ENCODE measurements at places on chromosomes 11 and 22.

DNA sequence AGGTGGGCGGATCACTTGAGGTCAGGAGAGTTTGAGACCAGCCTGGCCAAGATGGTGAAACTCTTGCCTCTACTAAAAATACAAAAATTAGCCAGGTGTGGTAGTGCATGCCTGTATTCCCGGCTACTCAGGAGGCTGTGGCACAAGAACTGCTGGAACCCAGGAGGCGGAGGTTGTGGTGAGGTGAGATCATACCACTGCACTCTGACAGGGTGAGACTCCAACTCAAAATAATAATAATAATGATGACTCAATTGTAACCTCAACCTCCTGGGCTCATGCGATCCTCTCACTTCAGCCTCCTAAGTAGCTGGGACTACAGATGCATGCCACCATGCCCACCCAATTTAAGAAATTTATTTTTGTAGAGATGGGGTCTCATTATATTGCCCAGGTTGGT, 15.6 kb upstream of the CHRNA10 start:
- DNase-seq, result no peak

GRCh38 chr22:45912910-45913309, 64.1 kb downstream of the WNT7B start:
- DNase-seq, result no peak

- DNase-seq, result no peak
Measured at GRCh38 chr22:31574055-31574670, 77.8 kb downstream of the SFI1 start.

DNA sequence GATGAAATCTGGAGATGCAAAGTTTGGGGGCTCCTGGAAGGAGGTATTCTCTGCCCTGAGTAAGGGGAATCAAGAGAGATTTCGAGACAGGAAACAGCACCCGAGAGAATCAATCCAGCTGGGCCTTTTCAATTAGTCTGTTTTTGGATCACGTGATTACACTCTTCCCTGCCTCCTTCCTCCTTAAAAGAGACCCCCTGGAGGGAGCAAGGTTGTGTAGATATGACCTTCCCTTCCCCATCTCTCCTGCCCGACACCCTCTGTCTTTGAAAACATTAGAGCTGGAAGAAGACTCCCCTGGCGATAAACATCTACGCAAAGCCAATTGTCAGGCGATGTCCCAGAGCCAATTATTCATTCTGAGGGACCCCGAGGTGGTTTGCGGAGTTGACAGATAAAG, 407.9 kb downstream of the MIAT start:
- DNase-seq, result no peak

GRCh38 chr22:38468443-38469305, 778 bp downstream of the KDELR3 start:
- no peak for DNase-seq

- DNase-seq, result peak; percentile 64
Measured at GRCh38 chr22:33853200-33854097, 66.8 kb downstream of the LARGE1 start.

GRCh38 chr22:44366372-44367300, 53.9 kb upstream of the SHISAL1 start:
- no peak for DNase-seq

DNA sequence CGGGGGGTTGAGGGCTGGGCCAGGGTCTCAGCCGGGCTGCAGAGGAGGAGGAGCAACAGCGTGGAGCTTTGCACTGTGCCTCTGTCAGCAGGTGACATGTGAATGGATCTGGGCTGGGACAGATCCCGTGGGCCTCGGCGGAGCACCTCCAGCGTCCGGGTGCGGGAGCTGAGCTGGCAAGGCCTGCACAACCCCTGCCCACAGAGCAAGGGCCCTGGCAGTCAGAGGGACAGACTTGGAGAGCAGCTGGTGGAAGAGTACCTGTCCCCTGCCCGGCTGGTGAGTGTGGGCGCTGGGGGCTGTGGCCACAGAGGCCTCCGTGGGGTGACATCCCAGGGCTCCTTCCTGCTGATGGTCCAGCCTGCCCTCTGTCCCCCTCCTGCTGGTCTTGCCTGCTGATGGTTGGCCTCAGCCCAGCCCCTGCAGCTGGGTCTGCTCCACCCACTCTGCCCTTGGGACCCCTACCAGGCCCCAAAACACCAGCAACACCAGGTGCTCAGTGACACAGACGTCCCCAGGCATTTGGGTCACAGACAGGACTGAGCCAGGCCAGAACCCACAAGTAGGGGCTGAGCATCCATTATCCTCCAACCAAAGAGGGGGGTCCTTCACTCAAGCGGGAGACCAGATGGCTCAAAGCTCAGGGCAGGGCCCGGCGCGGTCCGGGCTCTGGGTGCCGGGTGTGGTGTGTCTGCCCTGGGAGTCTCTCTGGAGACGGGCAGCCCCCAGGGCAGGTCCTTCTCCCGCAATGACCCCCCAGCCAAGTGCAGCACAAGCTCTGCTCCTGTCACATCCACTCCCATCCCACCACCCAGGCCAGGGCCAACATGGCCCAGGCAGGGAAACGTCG, 3.5 kb downstream of the LRRC56 start:
- no peak for DNase-seq

DNA sequence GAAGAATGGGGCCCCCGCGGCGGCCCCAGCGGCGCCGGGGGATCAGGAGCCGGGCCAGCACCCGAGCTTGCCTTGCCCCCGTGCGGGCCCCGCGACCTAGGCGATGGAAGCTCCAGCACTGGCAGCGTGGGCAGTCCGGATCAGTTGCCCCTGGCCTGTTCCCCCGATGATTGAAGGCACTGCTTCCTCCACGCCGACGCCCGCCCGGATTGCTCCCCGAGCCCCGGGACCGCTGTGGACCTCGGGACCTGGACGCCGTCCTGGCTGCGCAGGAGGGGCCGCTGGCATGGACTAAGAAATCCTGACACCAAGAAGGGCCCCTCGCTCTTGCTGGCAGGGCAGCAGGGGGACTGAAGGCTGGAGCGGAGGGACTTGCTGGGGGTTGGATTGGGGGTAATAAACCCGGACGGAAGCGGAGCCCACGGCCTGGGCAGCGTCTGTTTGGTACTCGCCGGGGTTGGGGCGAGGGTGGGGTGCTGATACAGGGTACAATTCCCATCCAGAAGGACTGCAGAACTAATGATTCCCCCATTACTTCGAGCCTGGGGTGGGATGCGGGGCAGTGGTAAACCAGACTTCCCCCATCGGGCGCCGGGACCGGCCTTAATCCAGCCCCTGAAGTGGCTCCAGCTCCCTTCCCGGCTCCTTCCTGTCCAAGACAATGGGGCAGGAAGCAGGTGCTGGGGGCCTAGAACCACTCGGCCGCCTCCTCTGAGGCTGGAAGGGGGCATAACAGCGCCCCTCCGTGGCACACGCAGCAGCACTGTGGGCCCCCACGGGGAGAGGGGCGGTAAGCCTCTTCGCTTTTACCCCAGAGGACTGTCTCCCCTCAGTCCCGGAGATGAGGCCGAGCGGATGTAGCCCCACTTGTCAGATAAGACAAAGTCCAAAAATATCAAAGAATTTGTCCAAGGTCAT, 1.0 kb downstream of the CCDC85B start:
- peak; percentile 60 for DNase-seq

DNA sequence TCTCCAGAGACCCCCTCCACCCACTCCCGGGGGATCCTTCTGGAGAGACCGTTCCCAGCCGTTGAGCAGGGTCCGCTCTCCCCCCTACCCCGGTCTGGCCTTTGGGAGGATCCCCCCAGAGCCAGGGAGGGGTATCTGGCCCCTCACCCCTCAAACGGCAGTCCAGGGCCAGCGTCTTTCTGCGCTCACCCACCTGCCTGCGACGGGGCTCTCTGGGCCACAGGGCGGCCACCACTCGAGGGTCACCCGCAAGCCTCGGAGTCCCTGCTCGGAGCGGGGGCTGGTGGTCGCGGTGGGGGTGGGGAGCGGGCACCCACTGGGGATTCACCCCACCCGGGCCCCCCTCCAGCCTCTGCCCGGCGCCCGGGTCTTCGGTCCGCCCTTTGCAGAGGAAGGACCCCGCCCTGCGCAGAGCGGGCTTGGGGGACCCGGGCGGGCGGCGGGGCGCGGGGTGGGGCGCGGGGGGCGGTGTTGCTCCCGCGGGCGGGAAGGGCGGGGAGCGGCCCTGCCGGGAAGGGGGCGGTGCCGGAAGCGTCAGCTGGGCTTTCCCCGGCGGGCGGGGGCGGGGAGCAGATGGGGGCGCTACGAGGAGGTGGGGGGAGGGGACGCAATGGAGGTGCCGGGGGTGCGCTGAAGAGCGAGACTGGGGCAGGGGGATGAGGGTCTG, 16.6 kb downstream of the CRELD2 start:
- peak; percentile 83 for DNase-seq

GRCh38 chr11:123796226-123796625, 9.9 kb downstream of the OR6M1 start:
- no peak for DNase-seq

GRCh38 chr11:94845622-94846021, 77.5 kb downstream of the AMOTL1 start:
- no peak for DNase-seq

- DNase-seq, result peak; percentile 20
Measured at GRCh38 chr11:36455658-36456111, 54.4 kb downstream of the TRAF6 start.

DNA sequence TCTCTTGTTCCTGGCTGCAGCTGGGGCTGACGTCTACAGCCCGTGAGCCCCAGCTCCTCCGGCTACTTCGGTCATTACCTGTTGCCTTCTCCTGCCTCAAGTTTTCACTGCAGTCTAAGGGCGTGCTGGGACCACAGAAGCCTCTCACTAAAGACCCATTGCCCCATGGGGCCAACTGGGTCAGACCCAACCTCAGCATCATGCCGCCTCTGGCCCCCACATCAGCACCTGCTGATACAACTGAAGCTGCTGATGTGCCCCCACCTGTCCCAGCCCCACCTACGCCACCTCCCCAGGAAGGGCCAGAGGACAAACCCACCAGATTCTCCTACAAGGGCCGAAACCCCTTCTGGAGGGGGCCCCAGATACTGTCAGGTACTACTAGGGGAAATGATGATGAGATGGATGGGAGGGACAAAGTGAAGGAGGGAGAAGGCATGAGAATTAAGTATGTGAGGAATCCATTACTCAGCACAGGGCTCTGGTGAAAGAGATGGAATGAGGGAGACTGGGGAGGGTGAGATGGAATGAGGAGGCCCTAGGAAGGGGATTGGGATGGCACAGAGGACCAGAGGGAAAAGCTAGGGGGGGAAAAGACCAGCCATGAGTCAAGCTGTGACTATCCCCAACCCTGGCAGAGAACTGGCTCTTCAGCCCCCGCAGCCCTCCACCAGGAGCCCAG, 5.1 kb downstream of the C11orf42 start:
- DNase-seq, result no peak

DNA sequence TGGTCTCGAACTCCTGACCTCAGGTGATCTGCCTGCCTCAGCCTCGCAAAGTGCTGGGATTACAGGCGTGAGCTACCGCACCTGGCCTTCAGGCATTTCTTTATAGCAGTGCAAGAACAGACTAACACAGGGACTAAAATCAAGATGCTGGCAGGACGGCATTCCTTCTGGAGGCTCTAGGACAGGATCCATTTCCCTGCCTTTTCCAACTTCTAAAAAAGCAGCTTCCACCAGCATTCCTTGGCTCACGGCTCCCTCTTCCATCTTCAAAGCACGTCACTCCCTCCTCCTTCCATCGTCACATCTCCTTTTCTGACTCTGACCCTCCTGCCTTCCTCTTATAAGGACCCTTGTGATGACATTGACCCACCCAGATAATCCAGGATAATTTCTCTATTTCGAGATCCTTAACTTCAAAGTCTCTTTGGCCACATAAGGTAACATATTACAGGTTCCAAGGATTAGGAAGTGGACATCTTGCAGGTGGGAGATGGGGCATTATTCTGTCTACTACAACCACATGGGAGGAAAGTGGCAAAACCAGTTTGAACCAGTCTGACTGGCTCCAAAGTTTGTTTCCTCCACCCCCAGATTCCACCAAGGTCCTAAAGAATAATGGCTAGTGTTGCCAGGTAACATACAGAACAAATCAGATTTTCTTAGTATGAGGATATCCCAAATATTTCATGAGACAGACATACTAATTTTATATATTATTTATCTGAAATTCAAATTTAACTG, 172.5 kb downstream of the MN1 start:
- DNase-seq, result peak; percentile 70

- no peak for DNase-seq
Measured at GRCh38 chr11:102465696-102466095, 13.1 kb upstream of the TMEM123 start.

GRCh38 chr11:16240687-16241086, 115.7 kb downstream of the SOX6 start:
- no peak for DNase-seq

- DNase-seq, result no peak
Measured at GRCh38 chr11:39011797-39012196, 2413.8 kb upstream of the RAG2 start.

- DNase-seq, result no peak
Measured at GRCh38 chr11:132941761-132942160, 590.5 kb downstream of the OPCML start.

- DNase-seq, result no peak
Measured at GRCh38 chr22:43798492-43798891, 13.6 kb downstream of the EFCAB6 start.

- no peak for DNase-seq
Measured at GRCh38 chr11:110762590-110762989, 50.4 kb upstream of the ARHGAP20 start.

GRCh38 chr22:48628891-48629543, 1198.7 kb downstream of the BRD1 start:
- no peak for DNase-seq

GRCh38 chr11:56910046-56910773, 78.5 kb upstream of the OR5AK2 start:
- DNase-seq, result peak; percentile 64

DNA sequence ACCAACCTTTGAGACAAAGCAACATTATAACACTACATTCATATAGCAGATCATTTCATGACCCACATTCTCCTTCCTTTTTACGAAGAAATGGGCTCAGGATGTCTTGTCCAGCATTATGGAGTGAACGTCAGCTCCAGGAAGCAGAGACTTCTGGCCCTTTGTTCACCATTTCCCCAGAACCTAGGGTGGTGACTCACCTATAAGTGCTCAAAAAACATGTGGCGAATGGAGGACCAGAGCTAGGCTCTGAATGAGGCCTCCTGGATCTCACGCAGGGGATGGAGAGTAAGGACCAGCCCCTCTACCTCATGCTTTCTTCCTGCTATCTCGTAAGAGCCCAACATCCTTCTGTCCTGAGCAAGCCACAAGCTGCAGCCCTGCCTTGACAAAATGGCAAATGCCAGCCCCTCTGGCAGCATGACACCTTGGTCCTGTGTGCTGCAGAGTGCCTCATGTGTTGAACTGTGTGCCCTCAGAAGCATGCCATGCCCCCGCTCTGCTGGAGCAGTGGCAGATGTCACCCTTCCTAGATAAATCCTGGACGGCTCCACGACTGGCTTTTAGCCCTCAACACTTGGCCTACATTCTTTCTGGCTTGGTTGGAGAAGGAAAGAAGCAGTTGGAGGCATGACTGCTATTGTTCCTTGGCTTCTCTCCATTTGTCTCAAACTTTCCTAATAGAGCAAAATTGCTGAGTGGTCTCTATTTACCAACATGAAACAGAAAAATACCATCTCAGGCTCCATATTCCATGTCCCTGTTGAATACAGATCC, 6.5 kb upstream of the ST3GAL4 start:
- no peak for DNase-seq

DNA sequence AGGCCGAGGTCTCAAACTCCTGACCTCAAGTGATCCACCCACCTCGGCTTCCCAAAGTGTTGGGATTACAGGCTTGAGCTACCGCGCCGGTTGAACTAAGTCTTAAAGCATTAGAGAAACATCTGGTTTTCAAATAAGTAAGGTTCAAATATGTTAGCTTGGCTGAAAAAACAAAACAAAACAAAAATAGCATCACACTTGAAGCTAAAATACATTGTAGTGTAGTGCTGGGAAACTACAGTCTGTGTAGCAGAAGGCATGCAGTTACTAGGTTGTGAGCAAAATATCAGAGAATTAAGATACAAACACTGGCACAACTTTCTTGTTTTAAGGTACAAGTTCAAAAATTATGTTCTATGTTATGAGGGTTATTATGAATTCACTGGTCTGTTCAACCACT, 224.8 kb upstream of the CHORDC1 start:
- no peak for DNase-seq
